ENCODE measurements at places on chromosomes 7 and 10.

GRCh38 chr10:119701861-119702260, 24.0 kb upstream of the INPP5F start:
- no peak for DNase-seq

DNA sequence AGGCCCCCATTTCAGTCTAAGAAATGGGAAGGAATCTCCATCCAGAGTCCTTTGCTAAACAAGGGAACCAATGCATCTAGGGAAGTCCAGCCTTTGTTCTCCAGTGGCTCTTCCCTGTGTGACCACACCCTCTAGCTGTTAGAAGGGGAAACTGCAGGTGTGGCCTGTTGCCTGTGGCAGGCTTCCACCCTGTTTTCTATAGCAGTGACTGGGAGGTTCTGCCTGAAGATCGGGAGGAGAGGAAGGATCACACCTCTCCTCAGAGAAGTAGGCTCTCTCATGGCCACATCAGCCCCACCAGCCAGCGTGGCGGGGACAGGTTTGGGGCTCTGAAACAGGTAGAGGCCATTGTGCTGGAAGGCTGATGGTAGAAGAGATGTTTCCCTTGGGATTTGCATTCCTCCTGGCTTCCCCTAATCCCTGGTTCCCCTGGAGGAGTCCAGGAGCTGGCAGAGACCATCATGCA, 47.7 kb upstream of the TRIM8 start:
- peak; percentile 75 for DNase-seq

GRCh38 chr10:97200616-97201015, 14.9 kb upstream of the SLIT1 start:
- DNase-seq: peak; percentile 28

DNA sequence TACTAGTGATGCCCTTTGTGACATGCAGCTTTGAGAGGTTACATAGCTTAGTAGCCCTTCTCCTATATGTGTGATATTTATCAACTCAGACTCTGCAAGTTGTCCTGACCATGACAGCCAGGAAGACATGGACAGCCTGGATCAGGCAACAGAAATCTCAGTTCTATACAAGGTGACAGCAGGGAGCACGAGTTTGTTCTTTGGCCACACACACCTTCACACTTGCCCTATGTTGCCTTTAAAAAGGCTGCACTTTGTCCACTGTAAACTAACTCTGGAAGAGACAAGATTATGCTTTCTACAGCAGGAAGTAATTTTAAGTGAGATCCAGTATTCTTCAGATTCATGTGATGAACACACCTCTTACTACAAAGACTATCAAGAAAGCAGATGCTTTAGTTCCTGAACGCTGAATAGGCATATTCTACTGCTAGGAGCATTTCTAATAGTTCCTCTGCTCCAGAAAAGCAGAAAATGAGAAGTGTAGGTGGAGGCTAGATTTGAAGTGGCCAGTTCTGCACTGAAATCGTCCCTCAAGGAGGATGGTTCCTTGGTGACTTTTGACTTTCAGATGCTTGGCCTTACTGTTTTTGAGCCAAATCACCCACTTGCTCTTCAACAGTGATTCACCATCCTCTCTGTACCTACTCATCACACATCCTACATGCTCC, 239.2 kb downstream of the COBL start:
- no peak for DNase-seq

DNA sequence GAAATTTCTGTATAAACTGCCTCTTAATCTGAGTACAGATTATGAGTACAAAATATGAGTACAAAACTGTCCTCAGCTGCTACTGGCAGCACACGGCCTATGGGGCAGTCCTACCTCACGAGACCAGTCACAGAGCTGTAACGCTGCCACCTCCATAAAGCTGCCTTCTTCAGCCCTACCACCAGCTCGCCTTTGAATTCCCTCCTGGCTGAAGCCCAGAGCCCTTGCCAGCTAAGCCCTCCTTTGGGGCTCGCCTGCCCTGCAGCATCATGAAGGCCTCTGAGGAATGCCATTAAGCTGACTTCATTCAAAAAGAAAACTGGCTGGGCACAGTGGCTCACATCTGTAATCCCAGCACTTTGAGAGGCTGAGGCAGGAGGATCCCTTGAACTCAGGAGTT, 180.0 kb upstream of the SH2B2 start:
- DNase-seq: no peak

GRCh38 chr7:27134392-27134791, 3.8 kb upstream of the HOXA4 start:
- no peak for DNase-seq

- DNase-seq: peak; percentile 68
These were observed 843 bp upstream of the GATA3 start for GRCh38 chr10:8053446-8054243.

DNA sequence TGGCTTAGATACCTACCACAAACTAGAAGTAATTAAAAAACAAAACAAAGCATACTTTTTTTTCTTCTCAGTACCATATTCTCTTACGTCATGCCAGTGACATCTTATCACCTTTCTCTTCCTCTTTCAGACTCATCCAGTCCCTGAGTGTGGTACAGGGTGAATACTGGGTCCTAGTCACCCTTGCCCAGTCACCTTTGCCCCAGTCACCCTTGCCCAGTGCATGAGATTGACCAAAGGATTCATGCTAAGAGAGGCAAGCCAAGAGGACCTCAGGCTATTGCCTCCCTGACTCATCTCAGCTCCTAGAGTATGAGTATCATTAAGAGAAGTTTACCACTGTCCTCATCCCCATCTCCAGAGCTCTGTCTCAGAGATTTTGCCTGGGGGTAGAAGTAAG, 10.0 kb upstream of the TSPAN12 start:
- DNase-seq: no peak

DNA sequence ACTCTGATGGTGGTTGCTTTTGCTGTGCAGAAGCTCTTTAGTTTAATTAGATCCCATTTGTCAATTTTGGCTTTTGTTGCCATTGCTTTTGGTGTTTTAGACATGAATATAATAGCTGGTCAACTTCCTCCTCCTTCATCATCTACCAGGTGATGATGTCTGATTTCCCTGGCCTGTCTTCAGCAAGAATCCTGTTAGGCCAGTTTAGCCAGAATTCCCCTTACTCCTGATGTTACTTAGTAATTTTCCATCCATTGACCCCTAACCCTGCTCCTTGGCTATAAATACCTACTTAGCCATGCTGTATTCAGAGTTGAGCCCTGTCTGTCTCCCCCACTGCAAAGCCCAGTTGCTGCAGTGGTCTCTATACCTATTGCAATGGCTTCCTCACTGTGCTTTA, 91.4 kb downstream of the ZNF777 start:
- no peak for DNase-seq

DNA sequence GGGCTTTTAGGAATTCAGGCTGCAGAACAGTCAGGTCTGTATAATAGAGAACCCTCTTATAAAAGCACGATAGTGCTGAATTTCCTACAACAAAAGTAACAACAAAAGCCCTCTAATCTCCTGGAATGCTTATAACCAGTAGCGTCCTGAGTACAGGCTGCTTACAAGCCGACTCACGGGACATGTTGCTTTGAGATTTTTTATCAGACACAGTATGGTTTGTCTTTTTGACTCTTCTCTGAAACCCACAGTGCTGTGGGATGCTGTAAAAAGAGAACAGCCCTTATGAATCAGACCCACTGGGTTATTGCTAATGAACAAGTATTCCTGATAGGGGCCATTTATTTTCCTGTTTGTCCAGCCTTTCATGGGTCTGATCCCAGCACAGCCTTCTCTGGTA, 59.4 kb downstream of the PLPP4 start:
- DNase-seq: no peak

- no peak for DNase-seq
These were observed 751.4 kb upstream of the GALNT17 start for GRCh38 chr7:70380421-70381015.

GRCh38 chr10:90174531-90174930, 473.1 kb downstream of the KIF20B start:
- DNase-seq: no peak

GRCh38 chr7:151035026-151035717, 6.9 kb downstream of the ABCB8 start:
- DNase-seq: no peak

DNA sequence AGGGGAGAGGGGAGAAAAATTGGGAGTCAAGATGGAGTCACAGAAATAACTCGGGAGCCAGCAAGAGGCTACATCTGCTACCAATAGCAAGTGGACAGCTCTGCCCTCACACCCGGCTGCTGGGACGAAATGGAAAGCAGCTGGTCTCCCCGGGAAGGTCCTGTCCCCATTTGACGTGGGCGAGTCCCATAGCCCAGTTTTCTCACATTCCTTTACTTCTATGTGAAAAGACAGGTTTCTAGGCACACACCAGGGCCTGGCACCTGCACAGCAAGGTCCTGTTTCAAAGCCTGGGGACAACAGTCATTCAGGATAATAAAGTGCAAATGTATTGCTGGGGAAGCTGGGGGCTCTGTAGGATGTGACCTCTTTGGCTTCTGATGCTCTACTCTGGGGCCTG, 162.6 kb downstream of the OAT start:
- DNase-seq: no peak

DNA sequence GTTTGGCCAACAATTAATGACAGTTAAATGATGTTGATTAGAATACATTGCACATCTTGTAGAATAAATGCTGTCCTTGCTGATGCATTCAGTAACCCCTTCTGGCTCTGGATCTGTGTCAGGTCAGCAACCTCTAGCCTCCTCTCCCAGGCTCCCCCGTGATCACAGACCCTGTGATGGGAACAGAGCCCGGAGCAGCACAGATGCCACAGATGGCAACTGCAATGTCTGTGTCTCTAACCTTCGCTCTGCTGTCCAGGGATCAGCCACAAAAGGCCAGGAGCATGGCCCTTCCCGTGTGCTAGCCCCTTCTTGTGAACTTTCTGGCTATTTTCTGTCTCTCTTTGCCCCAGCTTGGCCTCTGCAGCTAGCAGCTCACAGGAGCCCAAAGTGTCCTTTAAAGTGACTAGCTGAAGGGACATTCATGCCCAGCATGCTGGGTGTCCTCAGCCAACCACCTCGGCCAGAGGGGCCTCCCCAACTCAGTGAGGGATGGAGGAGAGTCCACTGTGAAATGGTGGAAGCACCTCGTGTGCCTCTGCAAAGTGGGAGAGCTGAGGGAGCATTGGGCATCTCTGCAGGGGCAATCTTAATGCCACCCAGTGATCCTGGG, 167.0 kb upstream of the TCERG1L start:
- DNase-seq: no peak

GRCh38 chr10:84138478-84139125, 707 bp upstream of the GHITM start:
- no peak for DNase-seq

GRCh38 chr7:123571187-123571586, 13.6 kb upstream of the NDUFA5 start:
- no peak for DNase-seq

DNA sequence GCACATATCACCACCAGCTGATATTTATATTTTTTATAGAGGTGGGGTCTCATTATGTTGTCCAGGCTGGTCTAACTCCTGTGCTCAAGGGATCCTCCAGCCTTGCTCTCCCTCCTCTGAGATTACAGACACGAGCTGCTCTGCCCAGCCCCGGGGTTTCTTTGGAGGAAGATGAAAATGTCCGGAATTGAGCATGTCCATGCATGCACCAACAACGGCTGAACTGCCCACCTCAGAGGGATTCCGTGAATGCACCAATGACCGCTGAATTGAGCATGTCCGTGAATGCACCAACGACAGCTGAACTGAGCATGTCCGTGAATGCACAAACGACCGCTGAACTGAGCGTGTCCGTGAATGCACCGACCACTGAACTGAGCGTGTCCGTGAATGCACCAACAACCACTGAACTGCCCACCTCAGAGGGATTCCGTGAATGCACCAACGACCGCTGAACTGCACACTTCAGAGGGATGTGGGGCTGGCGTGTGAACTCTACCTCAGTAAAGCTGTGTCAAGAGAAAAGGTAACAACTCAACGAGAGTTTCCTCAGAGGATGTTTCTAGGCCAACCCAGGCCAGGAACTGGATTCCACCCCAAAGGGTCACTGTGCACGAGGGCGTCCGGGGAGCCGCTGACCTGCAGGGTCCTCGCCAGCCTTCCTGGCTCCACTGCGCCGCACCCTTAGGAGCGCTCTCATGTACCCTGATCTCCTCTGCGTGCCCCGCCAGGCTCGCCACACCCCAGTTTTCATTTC, 34.9 kb upstream of the INPP5A start:
- no peak for DNase-seq

GRCh38 chr7:604884-605531, 85.4 kb upstream of the PDGFA start:
- DNase-seq: no peak

DNA sequence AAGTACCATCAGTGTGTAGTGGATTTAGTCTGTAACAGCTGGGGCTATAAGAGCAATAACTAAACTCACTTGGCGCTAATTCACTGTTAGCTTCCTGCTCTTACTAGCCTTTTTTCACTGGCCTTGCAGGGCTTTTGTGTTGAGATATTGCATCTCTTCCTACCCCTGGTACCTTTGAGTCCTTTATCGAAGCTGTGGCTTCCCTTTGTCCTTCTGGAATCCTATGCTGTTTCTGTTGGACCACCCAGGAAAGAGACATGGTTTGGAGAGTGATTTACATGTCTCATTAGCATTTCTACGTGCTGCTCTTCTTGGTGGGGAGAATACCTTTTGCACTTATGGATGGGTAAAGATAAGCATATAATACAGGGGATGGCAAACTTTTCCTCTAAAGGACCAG, 103.8 kb downstream of the MLLT10 start:
- DNase-seq: no peak

- no peak for DNase-seq
These were observed 168.8 kb upstream of the CDCA7L start for GRCh38 chr7:22114440-22114981.

DNA sequence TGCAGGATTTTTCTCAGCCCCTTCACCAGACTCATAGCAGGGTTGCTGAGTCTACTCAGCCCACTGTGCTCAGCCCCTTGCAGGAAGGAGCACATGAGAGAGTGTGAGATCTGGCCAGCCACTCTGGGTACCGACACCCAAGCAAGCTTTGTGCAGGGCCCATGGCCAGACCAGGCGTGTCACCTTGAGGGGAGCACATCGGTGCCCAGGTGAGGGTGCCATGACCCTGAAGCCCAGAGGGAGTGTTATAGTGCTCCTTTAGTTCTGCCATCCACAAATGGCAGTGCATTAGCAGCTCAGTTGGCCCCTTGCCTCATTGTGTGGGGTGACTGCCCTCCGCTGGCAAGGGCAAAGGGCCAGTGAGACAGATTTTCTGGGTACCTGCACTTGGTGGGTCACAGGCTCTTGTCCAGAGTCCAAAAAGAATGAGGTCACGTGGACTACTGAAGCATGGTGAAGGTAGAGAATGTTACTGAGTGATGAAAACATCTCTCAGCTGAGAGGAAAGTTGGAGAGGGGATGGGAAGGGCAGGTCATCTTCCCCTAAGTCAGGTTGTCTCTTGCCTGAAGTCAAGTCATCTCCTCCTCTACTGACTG, 181.8 kb downstream of the MACC1 start:
- no peak for DNase-seq
